Stromal cell of bone marrow (primary cell): ENCODE measurements at places on chromosomes 3 and 15.

DNA sequence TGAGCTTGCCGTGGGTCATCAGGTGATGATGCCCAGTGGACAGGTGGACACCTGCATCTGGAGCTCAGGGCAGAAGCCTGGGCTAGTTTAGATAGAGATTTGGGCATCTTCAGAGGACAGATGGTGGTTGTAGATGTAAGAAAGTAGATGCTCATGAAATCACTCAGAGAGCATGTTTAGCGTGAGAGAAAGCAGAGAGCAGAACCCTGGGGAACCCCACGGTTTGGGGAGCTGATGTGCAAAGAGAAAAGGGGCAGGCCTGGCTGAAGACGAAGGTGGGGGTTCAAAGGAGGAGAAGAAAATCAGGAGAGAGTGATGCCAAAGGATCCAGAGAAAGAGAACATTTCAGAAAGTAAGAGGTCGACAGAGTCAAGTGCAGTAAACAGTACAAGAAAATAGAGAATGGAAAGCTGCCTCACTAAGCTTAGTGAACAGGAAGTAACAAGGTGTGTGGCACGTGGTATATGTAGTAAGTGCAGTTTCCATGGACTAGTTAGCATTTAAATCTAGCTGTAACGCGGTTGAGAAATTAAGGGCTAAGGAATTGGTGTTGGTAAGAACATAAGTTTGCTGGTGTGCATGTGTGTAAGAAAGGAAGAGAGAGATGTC is 13.5 kb downstream of the TIGIT start:
- no peak for DNase-seq

- DNase-seq: no peak
These were observed 190.7 kb upstream of the CNTN6 start for GRCh38 chr3:901953-902778.

GRCh38 chr15:77527164-77527778 is 105.4 kb downstream of the LINGO1 start:
- no peak for DNase-seq

- DNase-seq: no peak
These were observed 600 bp upstream of the USP3 start for GRCh38 chr15:63503739-63504246.

- no peak for DNase-seq
These were observed 26.9 kb upstream of the AVEN start for GRCh38 chr15:34065941-34066340.

- no peak for DNase-seq
These were observed 111.4 kb downstream of the ZMAT3 start for GRCh38 chr3:178960181-178960580.

DNA sequence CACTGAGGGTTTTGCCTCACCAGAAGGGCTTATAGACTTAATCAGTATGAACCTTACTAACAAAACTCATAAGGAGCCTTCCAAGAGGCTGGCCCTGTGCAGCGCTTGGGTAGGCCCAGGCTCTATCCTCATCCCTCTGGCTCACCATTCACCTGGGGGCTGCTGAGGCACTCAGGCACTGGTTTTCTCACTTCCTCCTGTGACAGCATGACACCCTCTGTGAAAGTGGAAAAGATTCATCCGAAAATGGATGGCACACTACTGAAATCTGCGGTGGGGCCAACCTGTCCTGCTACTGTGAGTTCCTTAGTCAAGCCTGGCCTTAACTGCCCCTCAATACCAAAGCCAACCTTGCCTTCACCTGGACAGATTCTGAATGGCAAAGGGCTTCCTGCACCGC is 41.3 kb downstream of the PSMD6 start:
- DNase-seq: no peak

DNA sequence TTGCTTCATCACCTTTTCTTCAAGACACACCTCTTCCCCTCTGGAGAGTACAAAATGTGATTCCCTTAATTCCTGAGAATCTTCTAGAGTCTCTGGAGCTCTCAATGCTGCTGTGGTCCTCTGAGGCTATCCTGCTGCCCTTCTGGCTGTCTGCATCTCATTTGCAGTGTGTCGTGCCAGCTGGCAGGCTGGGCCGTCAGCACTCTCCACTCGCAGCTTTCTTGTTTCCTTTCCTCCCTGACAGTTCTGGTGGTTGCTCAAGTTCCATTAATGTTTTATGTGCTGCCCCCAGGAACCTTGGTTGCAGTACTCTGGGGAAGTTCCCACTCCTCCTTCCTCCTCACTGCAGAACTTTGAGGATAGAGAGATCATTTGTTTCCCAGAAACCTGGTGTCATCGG is 210.8 kb upstream of the ROPN1 start:
- peak; percentile 18 for DNase-seq

DNA sequence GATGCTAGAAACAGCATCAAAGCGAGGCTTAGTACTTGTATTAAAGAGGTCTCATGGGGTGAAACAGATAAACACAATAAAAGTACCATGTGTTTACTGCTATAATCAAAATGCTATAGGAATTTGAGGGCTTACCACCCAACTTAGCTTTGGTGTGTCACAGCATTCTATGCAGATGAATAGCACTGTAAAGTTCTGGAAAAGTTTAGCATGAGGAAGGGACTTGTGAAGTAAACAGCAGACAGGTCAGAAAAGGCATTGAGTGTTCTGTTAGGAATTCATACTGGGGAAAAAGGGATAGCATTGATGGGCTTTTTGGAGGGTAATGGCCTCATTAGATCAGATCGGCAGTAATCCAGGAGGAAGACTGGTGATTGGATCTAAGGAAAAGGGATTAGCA is 505.3 kb downstream of the NLGN1 start:
- DNase-seq: no peak

DNA sequence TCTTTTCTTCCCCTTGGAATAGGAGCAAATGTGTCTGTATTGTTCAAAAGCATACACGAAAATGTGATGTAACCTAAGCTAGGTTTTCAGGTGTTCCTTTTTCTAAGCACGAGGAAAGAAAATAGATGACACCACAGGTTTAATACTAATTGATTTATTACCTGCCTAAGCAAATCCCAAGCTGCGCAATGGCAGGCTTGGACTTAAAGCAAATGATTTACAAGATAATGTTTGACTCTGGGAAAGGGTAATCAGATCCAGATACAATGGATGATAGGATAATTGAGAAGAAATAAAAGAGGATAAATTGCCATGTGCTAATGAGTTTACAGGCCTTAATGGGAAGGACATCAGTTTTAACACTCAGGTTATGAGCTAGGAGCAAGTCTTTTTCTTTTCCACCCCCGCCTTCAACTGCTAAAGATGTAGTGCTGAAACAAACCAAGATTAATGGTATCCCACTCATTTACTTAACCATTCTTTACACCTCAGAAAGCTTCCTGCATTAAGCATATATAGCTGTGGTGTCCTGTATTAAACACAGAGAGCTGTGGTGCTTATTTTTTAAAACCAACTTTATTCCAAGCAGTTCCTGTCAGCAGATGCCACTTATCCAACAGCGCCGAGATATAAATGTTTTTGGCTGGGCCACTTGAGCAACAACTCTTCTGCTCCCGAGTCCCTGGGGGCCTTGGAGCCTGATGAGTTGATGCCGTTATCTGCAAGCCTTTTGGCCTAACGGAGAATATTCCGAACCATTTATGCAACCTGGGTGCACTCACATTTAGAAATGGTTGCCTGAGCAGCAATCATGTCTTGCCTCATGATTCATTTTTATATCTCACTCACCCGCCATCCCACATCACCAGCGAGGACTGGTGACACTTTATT is 205.5 kb downstream of the MECOM start:
- no peak for DNase-seq

DNA sequence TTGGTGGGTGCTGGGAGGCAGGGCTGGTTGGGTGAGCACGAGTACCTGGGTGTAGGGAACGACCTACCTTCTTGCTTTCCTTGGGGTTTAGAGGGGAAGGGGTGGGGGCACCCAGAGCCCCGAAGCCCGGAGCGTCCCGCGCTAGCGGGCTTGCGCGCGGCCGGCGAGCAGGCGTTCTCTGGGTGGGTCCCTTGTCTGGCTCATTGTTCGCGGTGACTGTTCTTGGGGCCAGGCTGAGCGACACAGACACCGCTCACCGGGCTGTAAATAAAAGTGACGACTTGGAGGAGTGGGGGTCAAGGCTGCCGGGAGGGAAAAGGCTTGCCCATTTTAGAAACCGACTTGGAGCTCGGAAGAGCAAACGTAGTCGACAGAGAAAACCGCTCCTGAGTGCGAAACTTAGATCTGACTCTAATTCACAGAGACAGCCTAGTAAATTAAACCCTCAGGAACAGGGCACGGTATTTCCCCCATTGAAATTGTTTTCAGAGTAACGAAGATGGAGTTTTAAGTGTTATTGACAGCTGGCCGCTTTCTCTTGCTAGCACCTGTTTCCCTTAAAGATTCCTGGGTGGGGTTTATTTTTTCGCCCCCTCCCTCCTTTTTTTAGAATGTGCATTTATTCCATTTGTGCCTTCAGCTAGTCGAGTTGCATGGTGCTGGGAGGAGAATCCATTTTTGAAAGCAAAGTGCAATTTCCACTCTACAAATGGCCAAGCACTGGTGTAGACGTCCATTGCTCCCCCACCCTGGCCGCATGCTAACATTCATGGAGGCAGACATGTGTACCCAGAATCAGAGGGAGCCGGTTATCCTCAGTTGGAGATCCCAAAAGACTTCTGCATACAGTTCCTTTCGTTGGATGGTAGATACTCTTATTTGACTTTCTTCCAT is 532.1 kb upstream of the SEMA6D start:
- no peak for DNase-seq

GRCh38 chr3:127307916-127308315 is 20.1 kb upstream of the PRR20G start:
- DNase-seq: no peak
